GM10248 (cell line): ENCODE measurements at places on chromosomes 3 and 15.

DNA sequence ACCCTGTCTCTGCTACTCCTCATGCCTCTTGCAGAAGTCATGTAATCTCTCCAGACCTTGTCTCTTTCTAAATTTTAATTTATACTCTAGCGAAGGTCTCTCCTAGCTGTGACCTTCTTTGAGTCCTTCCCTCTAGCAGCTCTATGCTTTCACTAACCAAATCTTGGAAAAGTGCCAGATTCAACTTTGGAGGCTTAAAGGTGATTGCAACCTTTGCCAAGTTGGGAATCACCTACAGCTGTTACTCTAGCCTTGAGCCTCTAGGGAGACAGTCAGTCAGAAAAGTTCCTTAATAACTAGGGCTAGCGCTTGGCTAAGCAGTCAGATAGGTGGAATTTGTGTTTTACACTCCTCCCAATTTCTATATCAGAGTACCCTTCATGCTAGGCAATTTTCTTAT, 46.1 kb upstream of the ABI3BP start:
- no peak for DNase-seq

GRCh38 chr3:133089906-133090485, 51.8 kb downstream of the TMEM108 start:
- no peak for DNase-seq

- DNase-seq = no peak
Measured at GRCh38 chr15:85891470-85891869, 96.7 kb upstream of the KLHL25 start.

- no peak for DNase-seq
Measured at GRCh38 chr15:74642734-74643664, 27.4 kb downstream of the CLK3 start.

GRCh38 chr3:163462446-163462845, 1615.8 kb downstream of the SI start:
- DNase-seq = no peak

DNA sequence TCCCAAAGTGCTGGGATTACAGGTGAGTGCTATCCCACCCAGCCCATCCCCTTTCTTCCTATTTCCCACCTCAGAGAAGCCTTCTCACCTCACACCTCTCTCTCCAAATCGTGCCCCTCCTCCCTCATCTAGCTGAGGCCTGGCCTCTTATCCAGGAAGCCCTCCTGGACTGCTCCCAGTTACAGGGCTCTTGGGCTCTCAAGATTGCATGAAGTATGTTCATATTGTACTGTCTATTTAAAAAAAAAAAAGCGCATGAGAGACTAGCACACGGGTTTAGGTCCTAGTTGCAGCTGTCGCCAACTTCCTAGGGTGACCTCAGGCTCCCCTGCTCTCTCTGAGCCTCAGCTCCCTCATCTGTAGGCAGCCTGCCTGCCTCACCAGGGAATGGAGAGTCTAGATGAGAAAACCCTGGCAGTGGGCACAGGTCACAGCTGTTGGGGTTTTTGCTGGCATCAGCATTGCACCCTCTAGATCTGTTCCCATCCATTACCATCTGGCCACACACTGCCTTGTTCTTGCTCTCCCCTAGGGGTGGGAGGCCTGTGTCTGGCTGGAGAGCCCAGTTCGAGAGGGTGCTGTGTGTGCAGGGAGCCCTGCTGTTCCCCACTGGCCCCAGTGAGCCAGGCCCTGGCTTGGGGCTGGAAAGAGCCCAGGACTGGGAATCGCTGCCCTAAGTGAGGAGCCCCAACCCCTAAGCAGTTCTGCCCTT, 24.2 kb upstream of the C15orf39 start:
- DNase-seq = no peak

DNA sequence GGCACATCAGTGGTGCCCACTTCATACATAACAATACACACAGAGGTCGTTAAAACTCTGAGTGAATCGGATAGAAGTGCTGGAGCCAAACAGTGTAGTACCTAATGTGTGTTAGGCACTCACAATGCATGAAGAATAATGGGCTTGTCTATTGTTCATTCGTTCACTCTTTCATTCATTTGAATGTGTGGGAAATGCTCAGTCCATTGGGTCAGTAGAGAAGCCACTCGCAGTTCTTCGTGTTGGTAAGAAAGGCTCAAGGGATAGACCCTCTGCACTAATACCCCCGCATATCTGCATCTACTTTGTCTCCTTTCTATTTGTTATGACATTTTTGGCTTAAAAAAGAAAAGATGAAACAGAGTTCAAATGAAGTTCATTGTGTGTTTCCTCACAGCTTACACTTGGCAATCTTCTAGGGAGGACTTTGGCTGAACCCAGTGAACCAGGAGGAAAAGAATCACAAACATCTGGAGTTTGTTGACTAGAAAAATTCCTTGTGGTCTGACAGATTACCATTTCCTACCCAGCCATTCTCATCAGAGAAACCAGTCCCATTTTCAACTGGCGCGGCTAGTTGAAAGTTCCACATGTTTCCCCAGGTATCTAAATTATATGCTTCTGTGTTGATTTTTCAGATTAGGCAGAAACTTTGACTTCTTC, 32.8 kb upstream of the MFSD1 start:
- no peak for DNase-seq

- DNase-seq = no peak
Measured at GRCh38 chr3:24457719-24458118, 36.9 kb downstream of the THRB start.

- DNase-seq = no peak
Measured at GRCh38 chr3:53545310-53545995, 51.0 kb downstream of the CACNA1D start.

DNA sequence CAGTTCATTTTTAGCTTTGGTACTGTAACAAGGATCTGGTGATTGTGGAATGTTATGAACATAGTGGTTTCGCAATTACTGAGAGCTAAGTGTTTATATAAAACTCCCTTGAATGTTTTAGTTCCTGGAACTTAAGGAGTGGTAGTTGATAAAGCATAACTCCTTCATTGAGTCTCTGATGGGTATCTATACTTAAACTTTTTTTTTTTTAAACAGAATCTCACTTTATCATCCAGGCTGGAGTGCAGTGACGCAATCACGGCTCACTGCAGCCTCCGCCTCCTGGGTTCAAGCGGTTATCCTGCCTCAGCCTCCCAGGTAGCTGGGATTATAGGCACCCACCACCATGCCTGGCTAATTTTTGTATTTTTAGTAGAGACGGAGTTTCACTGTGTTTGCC, 11.3 kb downstream of the PRKCI start:
- no peak for DNase-seq

- DNase-seq = no peak
Measured at GRCh38 chr3:174862666-174863065, 3.5 kb downstream of the NAALADL2 start.
